Stimulated activated CD8-positive, alpha-beta memory T cell treated with anti-CD3 and anti-CD28 coated beads, Interleukin-15, amount 100 ng/mL, for 24 hours (primary cell): ENCODE measurements at places on chromosomes 2 and 18.

DNA sequence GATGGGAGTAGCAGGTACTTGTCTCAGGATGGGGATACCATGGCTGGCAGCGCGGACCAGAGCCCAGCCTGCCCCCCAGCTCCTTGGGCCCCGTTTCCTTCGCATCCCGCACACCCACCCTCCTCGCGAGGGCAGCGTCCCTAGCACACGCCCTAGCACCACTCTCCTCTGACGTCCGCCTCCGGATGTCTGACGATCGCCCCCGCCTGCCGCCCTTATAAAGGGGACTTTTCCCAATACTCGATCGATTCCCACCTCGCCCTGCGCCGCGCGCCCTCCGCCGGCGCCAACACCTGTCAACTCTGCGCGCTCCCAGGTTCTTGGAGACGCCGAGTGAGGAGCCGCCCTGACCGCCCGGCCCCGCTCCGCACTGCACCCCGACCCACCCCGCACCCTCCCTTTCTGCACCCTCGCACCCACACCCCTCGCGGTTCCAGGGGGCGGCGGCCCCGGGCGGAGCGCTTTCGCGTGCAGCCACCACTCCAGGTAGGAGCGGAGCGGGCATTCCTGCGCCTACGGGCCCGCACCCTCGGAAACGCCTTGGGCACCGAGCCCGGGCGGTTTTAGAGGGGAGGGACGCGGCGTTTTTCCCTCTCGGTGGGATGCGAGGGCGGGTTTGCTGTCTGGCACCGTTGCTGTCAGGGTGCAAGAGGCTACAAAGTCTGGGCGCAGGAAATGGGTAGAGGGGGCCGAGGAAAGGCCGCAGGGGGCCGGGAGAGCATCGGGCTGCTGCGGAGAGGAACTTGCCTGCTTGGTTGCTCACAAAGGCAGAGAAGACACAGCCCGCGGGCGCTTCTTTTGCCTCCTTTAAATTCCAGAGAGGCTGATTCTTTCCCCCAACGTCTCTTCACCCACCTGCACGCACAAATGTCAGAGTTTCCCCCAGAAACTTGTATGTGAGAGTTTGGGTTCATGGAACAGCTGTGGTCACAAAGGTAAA lies at the start of gene SLC5A7:
TSS of gene SLC5A7 (plus strand) at position 247 of the 940 bp plus-strand sequence. CDS start 1,632 bp downstream, outside the sequence.
- DNase-seq: no peak

- DNase-seq: no peak
Measured at GRCh38 chr2:64700133-64700809, 46.6 kb upstream of the SERTAD2 start.

DNA sequence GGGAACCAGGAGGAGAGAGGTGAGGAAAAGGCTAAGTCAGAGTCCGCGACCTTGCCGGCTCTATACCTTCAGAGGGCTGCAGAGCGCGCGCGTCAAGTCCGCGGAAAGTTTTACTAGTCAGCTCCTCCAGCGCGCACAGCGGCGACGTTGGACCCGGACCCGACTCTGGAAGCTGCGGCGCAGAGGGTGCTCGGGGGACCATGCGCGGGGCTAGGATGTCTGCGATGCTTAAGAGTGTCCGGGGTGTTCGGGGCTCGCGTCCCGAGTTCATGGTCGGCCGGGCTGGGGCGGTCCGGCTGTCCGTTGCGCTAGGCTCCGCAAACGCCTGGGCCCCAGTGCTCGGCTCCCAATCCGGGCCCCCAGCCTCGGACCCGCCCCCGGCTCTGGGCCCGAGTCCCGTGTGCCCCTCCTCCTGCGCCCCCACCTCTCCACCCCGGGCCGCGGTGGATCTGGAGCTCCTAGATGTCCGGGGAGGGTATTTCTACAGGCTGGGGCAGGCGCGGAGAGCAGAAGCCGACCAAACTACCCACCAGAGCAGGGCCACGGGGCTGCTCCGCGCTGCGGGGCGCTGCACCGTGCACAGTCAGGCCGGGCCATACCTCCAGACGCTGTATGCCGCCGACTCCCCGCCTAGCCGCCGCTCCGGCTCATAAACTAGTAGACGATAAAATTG lies at the start of gene LBX2:
TSS of gene LBX2 (minus strand) at position 337 of the 673 bp plus-strand sequence. CDS start at position 271, 66 bp downstream.
- DNase-seq: no peak

DNA sequence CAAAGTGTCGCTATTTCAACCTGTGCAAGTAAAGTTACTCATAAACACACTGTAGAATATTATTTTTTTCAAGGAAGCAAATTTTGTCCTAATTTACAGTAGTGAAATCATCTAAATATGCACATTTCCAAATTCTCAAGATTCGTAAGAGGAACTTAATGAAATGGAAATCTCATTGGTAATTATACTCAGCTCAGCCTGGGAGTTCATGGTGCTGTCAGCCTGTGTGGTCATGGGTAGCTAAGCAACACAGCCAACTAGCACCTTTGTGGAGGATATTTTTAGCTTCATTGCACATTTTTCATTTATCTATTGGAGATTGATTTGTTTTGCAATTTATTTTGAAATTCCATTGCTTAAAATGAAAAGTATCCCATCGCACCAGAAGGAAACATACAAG lies 975.7 kb upstream of the ZEB2 start:
- DNase-seq: no peak
